Vagina (tissue), 2 donors: ENCODE measurements at places on chromosomes 4 and X. TPM values are rescaled to one million over a fixed set of nuclear protein-coding genes. Genes with fewer than 3 reads are reported as not detected.

TKTL2 gene
- not detected for total RNA-seq

PLS3 gene
- total RNA-seq = 382 TPM

GRCh38 chr4:114034189-114034588, 54.7 kb upstream of the ARSJ start:
- H3K36me3 ChIP-seq = no peaks in the 10 kb centered on the region
- H3K4me3 ChIP-seq = no peak overlapping the region
- H3K27ac ChIP-seq = no peak overlapping the region
- no peaks in the 10 kb centered on the region for H3K4me1 ChIP-seq
- no peaks in the 10 kb centered on the region for H3K27me3 ChIP-seq
- no peak for DNase-seq

GRCh38 chr4:181952478-181952877, 290.7 kb upstream of the TENM3 start:
- H3K27me3 ChIP-seq = no peaks in the 10 kb centered on the region
- H3K4me3 ChIP-seq = no peak overlapping the region
- H3K27ac ChIP-seq = no peak overlapping the region
- H3K4me1 ChIP-seq = no peaks in the 10 kb centered on the region
